Stimulated activated CD4-positive, alpha-beta T cell treated with anti-CD3 and anti-CD28 coated beads, TNF-alpha, amount 100 ng/mL, for 1 hour (primary cell): ENCODE measurements at places on chromosomes 1 and 21.
A peak's percentile ranks its signal among the peaks of the same experiment; 100 is the strongest.

DNA sequence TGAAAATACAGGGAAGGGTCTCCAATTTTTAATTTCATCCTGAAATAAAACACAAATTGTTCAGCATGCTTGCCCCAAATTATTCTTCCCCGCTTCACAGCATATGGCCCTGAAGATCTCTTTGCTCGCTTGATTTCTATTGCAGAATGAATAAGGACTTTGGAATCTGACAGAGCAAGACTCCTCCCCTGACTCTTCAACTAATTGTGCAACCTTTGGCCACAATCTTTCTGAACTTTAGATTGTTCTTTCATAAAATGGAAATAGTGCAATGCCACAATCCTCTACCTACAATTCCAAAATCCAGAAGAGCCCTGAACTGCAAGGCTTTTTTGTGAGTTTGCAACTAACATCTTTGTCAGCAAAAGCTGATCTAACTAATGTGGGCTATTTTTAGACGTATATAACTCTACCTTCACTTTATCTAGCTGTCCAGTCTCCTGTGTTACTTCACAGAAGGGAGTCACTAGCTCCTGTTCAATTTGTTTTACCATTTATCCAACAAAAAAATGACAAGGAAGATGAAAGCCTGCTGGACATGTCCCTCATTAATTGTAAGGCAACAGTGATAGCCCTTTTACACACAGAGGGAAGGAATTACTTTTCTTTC is 13.4 kb downstream of the RNASEL start:
- no peak for DNase-seq

- no peak for DNase-seq
These were observed 46.5 kb downstream of the PSMG1 start for GRCh38 chr21:39136711-39137110.

DNA sequence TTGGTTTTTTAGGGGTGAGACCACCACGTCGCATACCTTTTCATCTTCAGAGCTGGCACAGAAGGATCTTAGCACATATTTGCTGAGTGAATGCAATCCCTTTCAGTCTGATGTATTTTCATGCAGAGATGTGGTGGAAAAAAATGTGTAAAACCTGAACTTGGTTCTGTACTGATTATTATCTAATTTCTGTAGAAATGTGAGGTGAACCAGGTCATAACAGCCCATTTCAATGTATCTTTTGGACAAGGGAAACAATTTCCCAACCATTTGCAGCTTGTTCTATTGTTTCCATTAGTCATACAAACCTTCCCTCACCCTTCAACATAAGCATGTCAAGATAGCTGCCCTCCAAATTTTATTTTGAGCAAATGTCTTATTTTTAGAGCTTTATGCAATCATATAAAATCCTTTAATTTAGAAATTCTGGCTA is 46.8 kb upstream of the RUNX1 start:
- DNase-seq: no peak

GRCh38 chr1:24905355-24905978 is 24.6 kb downstream of the RUNX3 start:
- DNase-seq: no peak

GRCh38 chr1:188364927-188365449 is 1536.2 kb downstream of the PLA2G4A start:
- no peak for DNase-seq

- no peak for DNase-seq
These were observed 123.8 kb upstream of the COL6A1 start for GRCh38 chr21:45857761-45858160.

DNA sequence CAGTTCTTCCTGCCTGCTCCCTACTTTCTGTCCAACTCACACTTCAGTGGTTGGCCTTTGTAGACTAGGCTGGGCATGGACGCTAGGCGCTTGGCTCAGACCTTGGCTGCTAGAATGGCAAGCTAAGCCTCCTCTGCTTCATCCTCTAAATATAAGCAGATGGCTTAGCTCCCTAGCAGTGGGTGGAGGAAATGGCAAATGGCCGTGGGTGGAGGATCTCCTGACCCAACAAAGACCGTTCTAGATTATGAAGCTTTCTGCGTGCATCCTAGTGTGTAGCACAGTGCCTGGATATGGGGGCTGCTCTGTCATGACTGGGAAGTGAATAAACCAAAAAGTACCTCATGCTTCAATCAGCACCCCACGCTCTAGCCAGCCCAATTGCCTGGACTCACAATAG is 10.4 kb upstream of the ETV3L start:
- no peak for DNase-seq

- DNase-seq: no peak
These were observed 34.7 kb downstream of the EPRS1 start for GRCh38 chr1:220011620-220012019.

DNA sequence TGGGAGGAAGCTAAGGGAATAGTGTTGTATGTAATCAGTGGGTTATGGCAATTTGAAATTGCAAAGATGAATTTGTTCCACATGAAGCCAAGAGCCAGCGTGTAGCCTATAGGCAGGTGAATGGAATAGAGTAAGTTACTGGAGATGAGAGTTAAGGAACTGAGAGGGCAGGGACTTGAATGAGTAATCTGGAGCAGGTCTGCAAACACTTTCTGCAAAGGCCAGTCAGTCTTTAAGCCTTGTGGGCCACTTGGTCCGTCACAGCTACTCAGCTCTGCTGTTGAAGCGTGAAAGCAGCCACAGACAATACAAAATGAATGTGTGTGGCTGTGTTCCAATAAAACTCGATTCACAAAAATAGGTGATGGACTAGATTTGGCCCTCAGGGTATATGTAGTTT is 29.2 kb downstream of the SZT2 start:
- DNase-seq: no peak

GRCh38 chr1:18344755-18345154 is 136.0 kb upstream of the KLHDC7A start:
- DNase-seq: no peak

- no peak for DNase-seq
These were observed 4.9 kb downstream of the MACO1 start for GRCh38 chr1:25435397-25436108.

DNA sequence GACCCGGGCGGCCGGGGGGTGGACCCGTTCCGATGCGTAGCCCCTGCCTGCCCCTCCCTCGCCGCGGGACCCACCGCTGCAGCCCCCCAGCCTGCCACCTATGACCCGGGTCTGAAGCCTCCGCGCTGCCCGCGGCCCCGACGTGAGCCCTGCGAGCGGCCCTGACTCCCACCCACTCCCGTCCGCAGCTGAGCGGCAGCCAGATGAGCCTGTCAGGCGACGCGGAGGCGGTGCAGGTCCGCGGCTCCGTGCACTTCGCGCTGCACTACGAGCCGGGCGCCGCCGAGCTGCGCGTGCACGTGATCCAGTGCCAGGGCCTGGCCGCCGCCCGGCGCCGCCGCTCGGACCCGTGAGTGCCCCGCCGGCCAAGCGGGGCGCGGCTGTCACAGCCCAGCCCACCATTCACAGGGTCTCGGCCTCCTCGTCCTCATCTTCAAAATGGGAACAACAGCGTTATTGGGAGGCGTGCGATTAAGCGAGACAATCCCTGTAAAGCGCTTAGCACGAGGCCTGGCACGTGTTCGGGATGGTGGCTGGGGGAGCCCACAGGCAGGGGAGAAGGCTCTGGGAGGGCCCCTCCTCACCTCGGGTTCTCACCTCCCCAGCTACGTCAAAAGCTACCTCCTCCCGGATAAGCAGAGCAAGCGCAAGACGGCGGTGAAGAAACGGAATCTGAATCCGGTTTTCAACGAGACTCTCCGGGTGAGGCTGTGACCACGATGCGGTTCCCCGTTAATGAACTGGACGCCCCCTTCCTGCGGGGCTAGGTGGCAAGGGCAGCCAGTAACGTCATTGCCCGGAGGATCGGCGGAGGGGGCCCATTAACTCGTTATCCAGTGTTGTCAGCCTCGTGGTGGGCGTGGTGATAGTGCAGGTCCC is 8.2 kb downstream of the SYTL1 start:
- DNase-seq: no peak

DNA sequence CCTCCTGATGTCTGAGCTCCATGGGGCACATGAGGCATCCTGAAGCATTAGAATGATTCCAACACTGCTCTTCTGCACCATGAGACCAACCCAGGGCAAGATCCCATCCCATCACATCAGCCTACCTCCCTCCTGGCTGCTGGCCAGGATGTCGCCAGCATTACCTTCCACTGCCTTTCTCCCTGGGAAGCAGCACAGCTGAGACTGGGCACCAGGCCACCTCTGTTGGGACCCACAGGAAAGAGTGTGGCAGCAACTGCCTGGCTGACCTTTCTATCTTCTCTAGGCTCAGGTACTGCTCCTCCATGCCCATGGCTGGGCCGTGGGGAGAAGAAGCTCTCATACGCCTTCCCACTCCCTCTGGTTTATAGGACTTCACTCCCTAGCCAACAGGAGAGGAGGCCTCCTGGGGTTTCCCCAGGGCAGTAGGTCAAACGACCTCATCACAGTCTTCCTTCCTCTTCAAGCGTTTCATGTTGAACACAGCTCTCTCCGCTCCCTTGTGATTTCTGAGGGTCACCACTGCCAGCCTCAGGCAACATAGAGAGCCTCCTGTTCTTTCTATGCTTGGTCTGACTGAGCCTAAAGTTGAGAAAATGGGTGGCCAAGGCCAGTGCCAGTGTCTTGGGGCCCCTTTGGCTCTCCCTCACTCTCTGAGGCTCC is 11.1 kb upstream of the RASSF5 start:
- DNase-seq: no peak

- no peak for DNase-seq
These were observed 106.5 kb upstream of the EDEM3 start for GRCh38 chr1:184860985-184861754.

DNA sequence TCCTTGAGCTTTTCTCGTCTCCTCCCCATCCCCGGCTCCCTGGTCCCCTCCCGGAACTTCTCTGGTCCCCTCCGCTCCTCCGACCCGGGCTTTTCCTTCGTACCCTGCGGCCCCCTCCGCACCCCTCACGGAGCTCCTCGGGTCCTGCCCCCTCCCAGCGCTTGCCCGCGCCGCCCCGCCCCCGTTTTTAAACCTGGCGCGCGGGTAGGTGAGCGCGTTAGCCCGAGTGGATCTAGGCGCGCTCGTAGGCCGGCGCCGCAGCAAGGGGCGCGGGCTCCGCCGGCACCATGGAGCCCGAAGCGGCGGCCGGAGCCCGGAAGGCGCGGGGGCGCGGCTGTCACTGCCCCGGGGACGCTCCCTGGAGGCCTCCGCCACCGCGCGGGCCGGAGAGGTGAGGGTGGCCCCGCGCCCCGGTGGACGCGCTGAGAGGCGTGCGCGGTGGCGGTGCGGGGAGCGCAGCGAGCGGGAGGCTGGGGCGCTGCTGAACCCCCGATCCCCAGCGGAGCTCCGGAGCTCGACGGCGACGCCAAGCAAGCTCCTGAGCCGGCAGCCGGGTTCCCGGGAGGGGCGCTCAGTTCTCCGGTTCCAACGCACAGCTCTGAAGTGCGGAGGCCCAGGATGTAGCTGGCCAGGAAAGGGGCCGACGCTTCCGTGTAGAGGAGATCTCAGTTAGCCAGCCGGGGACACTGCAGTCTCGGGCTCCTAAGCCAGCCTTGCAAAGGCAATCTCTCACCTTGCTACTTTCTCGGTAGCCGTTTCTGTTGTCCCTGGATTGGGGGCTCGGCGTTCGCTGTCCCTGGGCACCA is at the start of gene RIPPLY3:
RIPPLY3 (plus strand) TSS at position 217 of the 806 bp plus-strand sequence; CDS start at position 288, 71 bp downstream.
- DNase-seq: no peak

GRCh38 chr21:31195334-31196015 is 148.6 kb downstream of the TIAM1 start:
- DNase-seq: no peak

GRCh38 chr1:22753481-22753971 is 42.9 kb downstream of the EPHB2 start:
- DNase-seq: no peak

DNA sequence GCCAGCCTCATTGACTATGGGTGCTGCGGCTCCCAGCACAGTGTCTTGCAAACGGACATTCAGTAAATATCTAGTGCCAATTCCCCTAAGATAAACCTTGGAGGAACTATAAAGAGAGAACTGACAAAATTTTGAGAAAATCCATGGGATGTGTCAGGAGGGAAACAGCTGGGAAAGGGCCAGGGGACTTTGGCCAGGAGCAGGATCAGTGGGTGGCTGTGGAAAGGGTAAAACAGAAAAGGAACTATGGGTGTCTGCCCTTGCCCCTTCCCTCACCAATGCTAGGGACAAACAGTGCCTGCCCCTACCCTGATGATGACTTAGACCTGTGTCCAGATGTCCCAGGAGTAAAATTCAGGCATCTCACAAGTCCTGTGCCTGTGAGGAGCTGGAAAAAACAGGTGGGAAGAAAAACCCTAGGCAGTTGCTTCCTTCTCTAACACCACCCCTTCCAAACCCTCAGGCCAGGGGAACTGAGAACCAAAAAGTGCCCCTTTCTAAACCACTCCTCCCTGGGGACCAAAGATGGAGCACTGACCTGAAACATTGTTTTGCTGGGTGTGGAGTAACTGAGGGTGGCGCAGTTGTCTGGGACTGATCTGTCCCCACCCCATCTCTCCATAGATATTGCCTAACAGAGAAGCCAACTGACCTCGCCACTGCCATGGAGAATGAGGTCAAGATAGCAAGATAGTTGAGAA is 22.1 kb upstream of the IFNAR2 start:
- no peak for DNase-seq

DNA sequence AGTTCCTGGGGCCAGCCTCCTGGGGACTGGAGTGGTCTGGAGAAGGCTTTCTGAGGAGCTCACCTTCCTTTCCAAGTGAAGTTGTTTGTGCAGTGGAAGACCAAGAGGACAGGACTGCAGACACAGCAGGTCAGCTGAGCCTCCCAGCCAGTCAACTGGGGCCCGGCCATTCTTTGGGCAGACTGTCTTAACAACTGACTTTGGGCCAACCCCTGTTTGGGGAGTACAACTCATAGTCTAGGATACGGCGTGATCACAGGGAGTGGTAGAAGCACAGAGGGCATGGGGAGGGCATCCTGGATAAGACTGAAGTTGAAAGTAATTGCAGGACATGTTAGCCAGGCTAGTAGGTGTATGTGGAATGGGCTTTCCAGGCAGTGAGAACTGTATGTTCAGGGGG is 50.3 kb downstream of the PGM1 start:
- DNase-seq: no peak

DNA sequence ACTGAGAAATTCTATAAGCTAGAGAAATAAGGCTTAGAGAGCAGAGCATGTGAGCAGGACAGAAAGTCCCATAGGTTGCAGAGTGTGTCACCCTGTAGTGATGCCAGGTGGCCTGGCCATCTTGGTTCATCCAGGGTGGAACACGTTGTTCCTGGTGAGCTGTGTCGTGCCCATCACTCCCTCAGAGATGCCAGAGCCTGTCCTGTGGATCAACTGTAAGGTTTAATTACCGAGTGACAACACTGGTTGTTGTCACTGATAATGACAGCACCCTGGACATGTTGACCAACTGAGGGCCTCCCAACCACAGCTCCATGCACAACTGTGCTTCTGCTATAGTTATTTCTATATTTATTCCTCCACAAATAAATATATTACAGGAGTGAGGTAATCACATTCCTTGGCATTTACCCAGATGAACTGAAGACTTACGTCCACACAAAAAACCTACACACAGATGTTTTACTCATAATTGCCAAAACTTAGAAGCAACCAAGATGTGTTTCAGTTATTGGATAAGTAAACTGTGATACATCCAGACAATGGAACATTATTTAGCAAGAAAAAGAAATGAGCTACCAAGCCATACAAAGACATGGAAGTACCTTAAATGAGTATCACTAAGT is 6.2 kb downstream of the C1orf198 start:
- DNase-seq: no peak

- DNase-seq: peak; percentile 14
These were observed 642 bp downstream of the RSRP1 start for GRCh38 chr1:25246600-25247023.

GRCh38 chr1:156704166-156704711 is 1.1 kb downstream of the CRABP2 start:
- DNase-seq: no peak
